ENCODE measurements at places on chromosomes 7 and 10.

DNA sequence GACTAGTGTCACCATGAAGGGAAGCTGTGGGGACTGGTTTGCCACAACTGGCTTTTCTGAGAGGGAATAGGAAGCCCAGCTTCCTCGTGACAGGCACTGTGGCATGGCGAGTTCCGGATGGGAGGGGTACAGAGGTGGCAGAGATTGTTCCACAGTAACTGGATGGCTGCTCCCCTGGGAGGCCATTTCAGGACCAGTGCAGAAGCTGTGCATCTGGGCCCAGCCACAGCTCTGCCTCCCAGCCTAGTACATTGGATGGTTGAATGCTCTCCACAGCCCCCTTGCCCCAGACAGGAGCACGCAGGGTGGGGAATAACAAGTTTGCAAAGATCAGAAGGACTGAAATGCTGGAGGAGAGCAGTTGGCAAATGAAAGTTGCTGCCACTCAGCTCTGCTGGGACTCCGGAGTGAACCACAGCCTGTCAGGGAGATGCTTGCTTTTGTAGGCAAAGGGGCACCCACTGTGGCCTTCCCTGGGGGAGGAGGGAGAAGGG lies 51.8 kb downstream of the GSDME start:
- no peak for DNase-seq

DNA sequence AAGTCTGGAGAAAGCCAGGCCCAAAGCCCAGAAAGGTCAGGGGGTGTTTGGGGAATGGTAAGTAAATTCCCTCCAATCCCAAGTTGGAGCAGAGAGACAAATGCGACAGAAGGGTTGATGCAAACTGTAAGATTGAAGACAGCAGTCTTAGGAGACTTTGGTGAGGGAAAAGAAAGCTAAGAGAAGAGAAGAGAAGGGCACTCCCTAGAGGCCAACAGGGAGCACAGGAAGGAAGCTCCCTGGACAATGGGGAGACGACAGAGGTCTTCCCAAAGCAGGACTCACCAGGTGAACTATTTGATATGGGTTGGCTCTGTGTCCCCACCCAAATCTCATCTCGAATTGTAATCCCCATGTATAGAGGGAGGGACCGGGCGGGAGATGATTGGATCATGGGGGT lies 151.5 kb downstream of the KIF20B start:
- no peak for DNase-seq

DNA sequence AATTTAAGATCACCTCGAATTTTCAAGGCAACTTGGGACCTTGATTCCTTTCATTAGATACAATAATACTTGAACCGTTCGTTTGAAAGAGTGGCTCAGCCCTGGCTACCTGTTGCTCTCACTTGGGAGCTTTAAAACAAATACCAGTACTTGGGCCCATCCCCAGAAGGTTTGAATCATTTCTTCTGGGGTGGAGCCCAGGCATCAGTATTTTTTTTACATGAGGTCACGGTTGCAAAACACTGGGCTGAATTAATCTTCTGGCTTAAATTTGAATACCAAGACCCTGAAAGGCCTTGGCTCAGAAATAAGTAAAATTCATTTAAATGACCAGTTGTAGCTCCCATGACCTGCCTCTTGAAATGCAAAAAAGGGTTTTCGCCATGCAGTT lies 214.9 kb downstream of the CREB5 start:
- DNase-seq: no peak

DNA sequence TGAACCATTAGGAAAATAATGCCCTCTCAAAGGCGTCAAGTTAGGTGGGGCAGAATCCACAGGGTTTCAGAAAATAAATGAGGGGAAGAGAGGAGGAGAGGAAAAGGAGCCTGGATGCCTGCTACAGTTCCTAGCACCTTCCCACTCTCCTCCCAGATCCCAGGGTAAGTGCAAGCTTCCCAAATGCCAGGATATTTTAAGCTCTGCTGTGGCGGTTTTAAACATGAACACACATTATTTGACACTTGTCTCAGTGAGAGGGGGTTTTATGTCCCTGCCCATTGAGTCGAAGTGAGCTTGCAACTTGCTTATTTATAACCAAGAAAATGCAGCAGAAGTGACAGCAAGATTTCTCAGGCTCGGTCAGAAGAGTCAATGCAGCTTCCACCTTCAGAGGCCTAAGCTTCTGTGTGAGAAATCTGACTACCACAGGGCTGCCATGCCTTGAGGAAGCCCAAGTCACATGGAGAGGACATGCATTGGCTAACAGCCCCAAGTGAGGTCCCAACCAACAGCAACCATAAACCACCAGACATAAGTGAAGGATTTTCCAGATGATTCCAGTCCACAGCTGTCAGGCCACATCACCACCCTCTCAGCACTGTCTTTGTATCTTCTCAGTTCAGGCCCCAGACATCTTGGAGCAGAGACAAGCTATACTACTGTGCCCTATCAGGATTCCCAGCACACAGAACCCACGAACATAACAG lies 17.9 kb upstream of the BMPER start:
- no peak for DNase-seq

DNA sequence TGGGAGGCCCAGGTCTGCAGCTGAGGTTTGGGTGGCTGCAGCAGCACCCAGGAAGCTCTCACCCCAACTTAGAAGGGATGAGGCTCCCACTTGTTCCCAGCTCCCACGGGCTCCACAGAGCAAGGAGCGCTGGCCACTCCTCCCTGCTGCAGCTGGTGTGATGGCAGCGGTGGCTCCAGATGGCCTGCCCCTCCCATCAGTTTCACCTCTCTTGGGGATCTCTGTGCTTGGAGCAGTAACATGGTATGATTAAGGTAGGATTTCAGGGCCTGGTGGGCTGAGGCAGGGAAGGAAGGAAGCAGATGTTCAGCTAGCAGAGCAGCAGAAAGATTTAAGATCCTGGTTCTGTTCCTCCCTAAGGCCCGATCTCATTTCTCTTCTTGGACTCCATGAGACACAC lies 66.8 kb upstream of the KIF5B start:
- no peak for DNase-seq

DNA sequence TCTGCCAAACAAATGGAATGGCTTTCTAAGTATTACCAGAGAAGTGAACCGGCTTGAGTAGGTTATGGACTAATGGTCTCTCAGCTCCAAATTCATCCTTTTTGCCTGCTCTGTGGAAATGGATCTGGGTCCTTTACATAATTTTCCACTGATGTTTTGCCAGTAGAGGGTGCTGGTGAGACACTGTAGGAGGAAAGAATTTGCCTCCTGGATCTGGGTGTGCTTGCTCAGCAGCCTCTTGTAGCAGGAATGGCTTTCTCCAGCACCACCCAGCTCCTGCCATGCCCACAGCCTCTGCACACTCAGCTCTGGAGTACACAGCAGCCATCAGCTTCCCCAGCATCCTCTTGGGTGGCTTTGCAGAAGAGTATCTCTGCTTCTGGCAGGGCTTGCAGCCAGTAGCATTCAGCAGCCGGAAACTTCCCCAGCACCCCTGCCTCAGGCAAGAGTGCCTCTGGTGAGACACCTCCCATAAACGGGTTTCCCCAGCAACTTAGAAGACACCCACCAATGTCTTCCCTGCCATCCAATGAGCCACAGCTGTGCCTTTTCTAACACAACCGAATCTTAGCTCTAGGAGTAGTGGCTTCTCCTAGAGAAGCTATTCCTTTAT lies 235.0 kb upstream of the PLPP4 start:
- DNase-seq: no peak

DNA sequence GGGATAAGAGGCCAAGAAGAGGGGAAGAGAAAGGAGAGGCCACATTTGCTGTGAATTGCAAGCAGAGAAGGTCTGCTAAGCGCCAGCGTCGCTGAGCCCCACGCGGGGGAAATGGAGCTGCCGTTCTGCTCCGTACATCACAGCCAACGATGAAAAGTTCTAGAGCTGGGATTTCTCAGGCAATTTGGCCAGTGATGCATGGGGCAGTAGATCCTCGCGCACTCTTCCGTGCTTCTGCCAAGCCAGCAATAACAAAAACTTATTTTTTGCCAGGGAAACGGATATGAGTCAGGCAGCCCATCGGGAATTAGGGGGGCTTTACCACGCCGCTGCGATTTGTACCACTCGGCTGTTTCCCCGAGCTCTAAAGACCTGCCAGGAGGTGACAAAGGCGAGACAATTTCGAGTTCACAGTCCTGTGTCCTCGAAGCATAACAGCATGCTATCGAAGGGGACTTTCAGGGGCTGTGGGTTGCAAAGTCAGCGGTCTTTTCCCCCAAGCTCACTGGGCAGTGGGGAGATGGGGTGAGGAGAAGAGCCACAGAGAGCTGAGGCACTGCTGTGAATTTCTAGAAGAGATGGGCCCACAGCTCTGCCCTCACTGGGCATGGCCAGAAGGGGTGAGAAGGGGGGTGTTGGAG lies 30.0 kb upstream of the SLF2 start:
- DNase-seq: no peak

DNA sequence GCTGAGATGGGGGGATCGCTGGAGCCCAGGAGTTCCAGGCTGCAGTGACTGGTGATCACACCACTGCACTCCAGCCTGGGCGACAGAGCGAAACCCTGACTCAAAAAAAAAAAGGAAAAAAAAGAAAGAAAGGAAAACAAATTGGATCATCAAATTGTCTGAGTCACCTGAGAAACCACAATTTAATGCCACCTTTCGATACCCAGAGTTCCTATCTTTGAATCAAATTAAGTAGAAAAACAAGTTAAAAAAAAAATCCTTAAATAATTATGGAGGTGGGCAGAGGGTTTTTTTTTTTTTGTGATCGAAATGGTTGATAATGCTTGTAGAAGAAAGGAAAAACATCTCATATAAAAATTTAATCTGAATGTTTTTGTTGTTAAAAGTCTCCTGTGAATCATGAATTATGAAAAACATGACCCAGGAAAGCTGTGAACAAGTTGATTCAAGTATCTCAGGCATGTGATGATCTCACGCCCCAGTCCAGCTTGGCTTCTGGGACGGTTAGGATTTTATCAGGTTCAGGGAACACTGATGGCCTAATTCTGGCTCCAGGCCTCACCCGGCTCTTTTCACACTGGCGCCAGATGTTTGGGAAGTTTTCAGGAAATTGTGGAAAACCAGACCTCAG lies 25.3 kb upstream of the CUX1 start:
- DNase-seq: peak; percentile 24

DNA sequence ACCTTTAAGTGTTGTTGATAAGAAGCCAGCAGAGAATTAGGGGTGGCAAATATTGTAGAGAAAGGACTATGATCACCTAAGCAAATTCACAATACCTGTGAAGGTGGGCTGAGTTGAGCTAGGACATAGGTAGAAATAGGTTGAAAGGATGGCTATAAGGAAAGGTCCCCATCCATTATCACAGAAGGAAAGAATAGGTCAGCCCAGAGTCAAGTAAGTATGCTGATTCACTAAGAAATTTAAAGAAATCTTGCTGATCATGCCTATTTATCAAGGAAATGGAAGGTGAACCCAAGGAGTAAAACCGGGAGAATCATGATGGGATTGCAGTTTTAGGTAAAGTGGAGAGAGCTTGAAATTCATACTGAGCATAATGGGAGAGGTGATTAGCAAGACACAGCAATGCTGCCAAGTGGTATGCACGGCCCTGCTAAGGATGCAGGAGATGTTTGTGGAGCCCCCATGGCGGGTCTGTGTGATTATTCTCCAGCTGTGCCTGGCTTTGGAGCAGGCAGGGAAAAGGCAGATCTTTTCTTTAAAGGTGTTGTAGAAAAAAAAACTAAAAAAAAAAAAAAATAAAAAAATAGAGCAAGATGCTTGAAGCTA lies 399.4 kb downstream of the PLXDC2 start:
- no peak for DNase-seq

- no peak for DNase-seq
These were observed 498.1 kb downstream of the PLXNA4 start for GRCh38 chr7:132077971-132078685.

- peak; percentile 57 for DNase-seq
These were observed 477 bp upstream of the NMT2 start for GRCh38 chr10:15168786-15169554.

DNA sequence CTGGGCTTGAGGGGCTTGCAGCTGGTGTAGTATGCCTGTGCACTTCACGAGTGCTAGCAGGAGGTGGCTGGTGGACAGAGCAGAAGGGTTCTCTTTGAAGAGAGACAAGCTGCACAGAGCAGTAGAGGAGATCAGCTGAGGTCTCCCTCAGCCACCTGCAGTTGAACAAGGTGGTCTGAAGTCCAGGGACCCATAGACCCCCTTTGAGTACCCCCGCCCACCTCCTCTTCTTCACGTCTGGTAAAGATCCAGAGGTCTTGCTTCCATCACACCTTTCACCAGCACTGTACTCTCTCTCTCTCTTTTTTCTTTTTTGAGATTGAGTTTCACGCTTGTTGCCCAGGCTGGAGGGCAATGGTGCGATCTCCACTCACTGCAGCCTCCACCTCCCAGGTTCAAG lies 157.2 kb downstream of the GFRA1 start:
- no peak for DNase-seq

DNA sequence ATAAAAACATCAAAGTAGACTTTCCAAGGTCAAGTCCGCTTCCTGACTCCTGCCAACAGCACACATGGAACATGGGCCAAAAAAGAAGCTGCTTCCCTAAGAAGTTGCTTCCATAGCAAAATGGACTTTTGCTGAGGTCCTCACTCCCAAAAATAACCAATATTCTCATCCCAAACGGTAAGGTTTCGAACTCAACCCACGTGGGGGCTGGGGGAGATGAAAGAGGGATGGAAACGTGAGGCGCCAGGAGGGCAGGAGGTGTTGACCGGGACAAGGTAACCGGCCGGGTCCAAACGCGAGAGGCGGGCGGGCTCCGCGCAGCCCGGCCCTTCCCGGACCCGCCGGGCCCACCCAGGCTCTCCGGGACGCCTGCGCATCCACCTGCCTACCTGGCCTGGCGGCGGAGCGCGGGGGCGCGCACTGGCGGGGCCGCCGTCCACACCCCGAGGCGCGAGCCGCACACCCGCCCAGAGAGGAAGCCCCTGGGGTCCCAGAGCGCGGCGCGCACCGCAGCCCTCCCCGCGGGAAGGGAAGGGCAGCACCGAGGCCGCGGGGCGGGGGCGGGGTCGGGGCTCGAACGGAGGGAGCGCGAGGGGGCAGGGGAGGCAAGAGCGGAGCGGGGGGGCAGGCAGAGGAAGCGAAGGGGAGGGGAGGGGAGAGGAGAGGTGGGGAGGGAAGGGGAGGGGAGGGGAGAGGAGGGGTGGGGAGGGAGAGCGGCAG lies 742 bp downstream of the LMBR1 start:
- DNase-seq: no peak

- DNase-seq: no peak
These were observed 8.6 kb upstream of the INHBA start for GRCh38 chr7:41711283-41712064.

DNA sequence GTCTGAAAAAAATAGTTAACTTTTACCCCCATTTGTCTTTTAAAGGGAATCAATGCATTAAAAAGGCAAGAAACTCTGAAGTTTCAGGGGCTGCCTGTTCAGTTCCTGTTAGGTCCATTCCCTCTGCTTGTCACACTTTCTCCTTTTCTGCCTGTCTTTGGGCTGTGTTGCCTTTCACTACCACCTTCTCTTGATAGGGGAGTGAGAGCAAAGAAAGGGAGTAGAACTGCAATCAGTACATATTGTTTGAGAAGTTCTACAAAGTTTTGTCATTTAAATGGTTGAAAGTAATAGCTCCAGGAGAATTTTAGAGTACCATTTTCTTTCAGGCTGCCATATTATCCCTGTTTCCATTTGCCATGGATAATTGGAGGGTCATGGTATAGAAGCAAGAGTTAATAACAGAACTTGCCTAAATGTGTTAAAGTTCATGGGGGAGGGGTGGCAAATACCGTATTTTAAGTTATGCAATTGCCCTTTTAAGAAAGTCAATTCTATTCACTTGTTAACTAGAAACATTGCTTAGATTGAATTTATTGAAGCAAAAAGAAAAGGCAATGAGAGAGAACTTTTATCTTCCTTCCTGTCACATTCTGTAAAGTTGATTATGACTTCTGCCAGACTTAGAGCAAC lies 38.6 kb downstream of the MPLKIP start:
- no peak for DNase-seq
